ENCODE measurements at places on chromosomes 12 and 14. TPM values are rescaled to one million over a fixed set of nuclear protein-coding genes. Genes with fewer than 3 reads are reported as not detected.

DNA sequence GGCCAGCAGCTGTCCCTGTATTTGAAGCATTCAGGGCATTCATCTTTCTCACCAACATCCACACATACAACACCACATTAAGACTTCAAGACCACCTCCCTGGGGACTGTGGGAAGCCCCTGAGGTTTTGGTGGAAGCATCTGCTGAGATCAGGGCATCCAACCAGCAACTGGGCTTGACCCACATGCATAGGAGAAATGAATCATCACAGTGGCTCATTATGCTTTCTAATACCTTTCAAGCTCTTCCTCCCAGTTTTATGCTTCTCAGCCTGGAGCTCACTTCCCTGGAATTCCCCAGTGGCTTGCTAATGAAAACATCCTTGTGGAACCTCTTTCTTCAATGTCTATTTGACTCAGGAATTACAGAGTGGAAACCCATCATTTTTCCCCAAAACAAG, 21.4 kb upstream of the CMKLR1 start:
- H3K27ac ChIP-seq, result no peak overlapping the region
- no peaks in the 10 kb centered on the region for H3K4me1 ChIP-seq
- H3K36me3 ChIP-seq, result no peaks in the 10 kb centered on the region
- no peak for DNase-seq

DNA sequence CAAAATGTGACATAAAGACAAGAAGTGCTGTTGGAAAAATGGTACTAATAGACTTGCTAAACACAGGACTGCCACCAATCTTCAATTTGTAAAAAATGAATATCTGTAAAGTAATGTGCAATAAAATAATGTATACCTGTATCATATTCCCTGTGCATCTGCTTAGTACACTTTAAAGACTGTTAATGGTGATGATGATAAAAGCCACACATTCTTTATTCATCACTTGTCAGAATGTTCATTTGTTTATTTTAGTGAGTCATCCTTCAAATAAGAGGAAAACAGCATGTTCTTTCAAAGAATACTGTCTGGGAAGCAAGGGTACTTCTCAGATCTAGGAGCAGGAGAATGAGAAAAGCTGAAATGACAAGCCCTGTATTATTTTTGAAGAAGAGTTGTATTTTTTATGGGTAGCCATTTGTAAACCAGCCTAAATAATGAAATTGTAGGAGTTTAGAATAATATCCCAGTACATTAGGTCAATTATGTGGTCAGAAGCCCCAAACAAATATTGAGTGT, 78.3 kb upstream of the PSMA6 start:
- no peak overlapping the region for H3K4me3 ChIP-seq
- no peak for DNase-seq
- H3K4me1 ChIP-seq, result peaks cover 4% of the 10 kb centered on the region
- no peaks in the 10 kb centered on the region for H3K36me3 ChIP-seq
- H3K27me3 ChIP-seq, result no peaks in the 10 kb centered on the region

DNA sequence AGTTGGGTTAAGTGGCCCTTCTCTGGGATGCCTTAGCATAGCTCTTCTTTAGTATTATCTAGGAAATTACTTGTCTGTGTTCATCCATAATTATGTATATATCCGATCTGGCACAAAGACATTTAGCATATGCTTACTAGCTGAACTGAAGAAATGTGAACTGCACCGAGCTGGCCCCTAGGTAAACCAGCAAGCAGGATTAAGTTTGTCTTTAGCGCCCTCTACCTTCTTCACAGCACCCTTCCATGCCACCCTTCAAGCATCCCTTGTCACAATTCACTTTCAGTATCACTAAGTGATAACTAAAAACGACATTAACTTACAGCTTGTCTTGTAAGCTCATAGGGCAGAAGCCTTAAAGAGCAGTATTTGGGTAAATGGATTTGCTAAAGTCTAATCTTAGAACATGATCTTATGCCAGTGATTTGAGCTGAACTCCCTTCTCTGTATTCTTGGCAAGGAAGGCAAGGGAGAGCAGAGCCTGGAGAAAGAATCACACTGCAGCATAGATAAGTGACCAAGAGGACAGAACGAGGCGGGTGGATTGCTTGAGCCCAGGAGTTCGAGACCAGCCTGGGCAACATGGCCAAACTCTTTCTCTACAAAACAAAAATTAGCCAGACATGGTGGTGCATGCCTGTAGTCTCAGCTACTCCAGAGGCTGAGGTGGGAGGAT, 2.6 kb upstream of the HAL start:
- H3K36me3 ChIP-seq, result peaks cover 10% of the 10 kb centered on the region
- no peak overlapping the region for H3K27ac ChIP-seq
- peak; percentile 51 for DNase-seq
- no peaks in the 10 kb centered on the region for H3K27me3 ChIP-seq

DNA sequence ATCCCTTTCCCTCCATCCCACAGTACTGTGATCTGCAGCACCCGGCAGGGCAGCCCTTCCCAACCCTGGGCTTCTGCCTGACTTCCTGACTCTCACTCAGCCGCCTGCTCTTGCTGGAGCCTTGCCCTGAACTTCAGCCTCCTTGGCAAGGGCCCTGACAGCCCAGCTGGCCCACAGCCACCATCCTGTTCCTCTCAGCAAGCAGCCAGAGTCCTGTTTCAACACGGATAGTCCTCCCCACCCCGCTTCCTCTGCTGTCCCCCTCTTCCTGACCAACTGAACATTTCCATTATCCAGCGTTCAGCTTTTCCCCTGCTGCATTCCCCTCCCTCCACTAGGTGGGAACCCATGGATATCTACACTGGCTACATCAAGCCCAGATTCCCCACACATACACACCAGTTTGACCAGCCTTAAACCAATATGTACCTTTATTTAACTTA, 74.0 kb upstream of the MDM1 start:
- H3K27me3 ChIP-seq, result no peaks in the 10 kb centered on the region
- peaks cover 13% of the 10 kb centered on the region for H3K4me1 ChIP-seq
- H3K36me3 ChIP-seq, result no peaks in the 10 kb centered on the region
- no peak overlapping the region for H3K4me3 ChIP-seq
- no peak overlapping the region for H3K27ac ChIP-seq
- no peak for DNase-seq

GRCh38 chr12:31249356-31249755, 76.6 kb downstream of the SINHCAF start:
- H3K27me3 ChIP-seq, result no peaks in the 10 kb centered on the region
- no peaks in the 10 kb centered on the region for H3K4me1 ChIP-seq
- no peak overlapping the region for H3K4me3 ChIP-seq
- no peaks in the 10 kb centered on the region for H3K36me3 ChIP-seq
- no peak for DNase-seq

- no peak overlapping the region for H3K4me3 ChIP-seq
- DNase-seq, result peak; percentile 0
- no peaks in the 10 kb centered on the region for H3K27me3 ChIP-seq
- H3K4me1 ChIP-seq, result peaks cover 2% of the 10 kb centered on the region
- no peaks in the 10 kb centered on the region for H3K36me3 ChIP-seq
Observed at GRCh38 chr14:23831596-23831995, 122.0 kb upstream of the DHRS4 start.

DNA sequence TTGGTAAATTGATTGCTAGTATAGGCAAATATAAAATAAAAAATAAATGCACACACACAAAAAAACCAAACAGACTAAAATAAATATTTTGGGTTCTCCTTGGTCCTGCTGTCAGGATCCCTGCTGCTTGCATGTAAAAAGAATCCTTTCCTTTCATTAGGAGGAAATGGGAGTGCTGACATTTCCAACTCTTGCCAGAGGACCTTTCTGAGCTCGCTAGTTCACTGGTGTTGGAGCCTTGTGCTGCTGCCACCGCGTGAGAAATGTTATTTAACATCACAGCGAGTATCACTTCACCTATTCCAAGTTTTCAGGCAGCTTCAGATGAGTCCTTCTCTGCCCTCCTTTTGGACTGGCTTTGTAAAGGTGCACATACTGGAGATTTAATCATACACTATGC, 358.9 kb downstream of the NPAS3 start:
- no peak for DNase-seq
- no peaks in the 10 kb centered on the region for H3K4me1 ChIP-seq
- H3K4me3 ChIP-seq, result no peak overlapping the region
- H3K27ac ChIP-seq, result no peak overlapping the region
- no peaks in the 10 kb centered on the region for H3K27me3 ChIP-seq
- H3K36me3 ChIP-seq, result no peaks in the 10 kb centered on the region

DNA sequence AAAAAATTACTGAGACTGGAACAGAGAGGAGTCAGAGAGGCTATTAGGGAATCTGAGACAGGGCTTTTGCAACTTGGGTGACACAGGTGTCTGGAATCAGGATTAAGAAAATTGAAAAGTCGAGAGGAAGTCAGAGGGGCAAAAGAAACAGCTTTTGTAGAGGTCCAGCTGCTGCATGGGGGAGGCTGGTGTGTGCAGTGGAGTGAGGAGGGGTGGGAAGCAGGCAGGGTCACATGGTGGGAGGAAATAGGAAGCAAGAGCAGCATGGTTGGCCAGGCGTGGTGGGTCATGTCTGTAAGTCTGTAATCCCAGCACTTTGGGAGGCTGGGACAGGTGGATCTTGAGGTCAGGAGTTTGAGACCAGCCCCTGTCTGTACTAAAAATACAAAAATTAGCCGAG, 69.7 kb upstream of the VRK1 start:
- no peaks in the 10 kb centered on the region for H3K4me1 ChIP-seq
- no peak overlapping the region for H3K27ac ChIP-seq
- H3K36me3 ChIP-seq, result no peaks in the 10 kb centered on the region
- no peak overlapping the region for H3K4me3 ChIP-seq

- peaks cover 15% of the 10 kb centered on the region for H3K4me1 ChIP-seq
- H3K27me3 ChIP-seq, result no peaks in the 10 kb centered on the region
- H3K4me3 ChIP-seq, result no peak overlapping the region
- no peak overlapping the region for H3K27ac ChIP-seq
- no peaks in the 10 kb centered on the region for H3K36me3 ChIP-seq
Observed at GRCh38 chr12:96141216-96141912, 52.8 kb upstream of the ELK3 start.

DNA sequence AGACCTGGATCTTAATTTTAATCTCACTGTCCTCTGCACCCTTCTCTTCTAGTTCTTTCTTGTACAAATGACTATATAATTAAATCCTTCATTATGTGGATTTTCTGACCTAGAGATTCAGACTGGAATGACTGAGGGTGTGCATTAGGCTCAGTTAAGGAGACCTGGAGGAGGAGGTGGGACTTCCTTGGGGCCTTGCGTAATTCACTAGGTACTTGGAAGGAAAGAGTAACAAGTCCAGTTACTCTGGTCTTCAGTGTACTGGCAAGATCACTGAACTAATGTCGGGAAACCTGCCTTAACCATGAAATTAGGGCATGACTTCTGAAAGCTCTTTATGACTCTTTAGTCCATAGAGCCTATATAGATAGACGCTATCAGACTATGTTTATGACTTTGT, 441.4 kb downstream of the EGLN3 start:
- DNase-seq, result no peak
- no peaks in the 10 kb centered on the region for H3K4me1 ChIP-seq
- no peaks in the 10 kb centered on the region for H3K36me3 ChIP-seq
- no peak overlapping the region for H3K27ac ChIP-seq
- H3K4me3 ChIP-seq, result no peak overlapping the region

- H3K4me1 ChIP-seq, result no peaks in the 10 kb centered on the region
- H3K27ac ChIP-seq, result no peak overlapping the region
- H3K36me3 ChIP-seq, result no peaks in the 10 kb centered on the region
- H3K27me3 ChIP-seq, result no peaks in the 10 kb centered on the region
Observed at GRCh38 chr12:70883855-70884254, 36.7 kb downstream of the PTPRR start.

DNA sequence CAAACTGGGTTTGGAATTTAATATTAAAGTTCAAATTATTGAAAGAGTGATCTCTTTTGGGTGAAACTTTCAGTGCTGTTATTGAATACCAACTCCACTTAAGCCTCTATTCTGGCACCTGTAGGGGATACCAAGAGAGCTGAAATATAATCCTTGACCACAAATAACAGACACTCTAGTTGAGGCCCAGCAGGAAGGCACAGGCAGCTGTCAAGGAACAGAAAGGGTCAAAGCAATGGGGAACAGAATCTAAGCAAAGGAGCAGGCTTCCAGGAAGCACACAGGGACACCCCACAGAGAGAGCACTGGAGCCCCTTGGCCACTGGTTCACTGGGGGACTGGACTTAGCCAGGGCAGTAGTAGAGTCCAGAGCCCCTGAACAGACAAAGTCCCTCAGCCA, 120.9 kb upstream of the SFSWAP start:
- no peaks in the 10 kb centered on the region for H3K36me3 ChIP-seq
- no peak overlapping the region for H3K27ac ChIP-seq
- H3K4me1 ChIP-seq, result no peaks in the 10 kb centered on the region
- no peak for DNase-seq
- H3K27me3 ChIP-seq, result no peaks in the 10 kb centered on the region

GRCh38 chr12:100120355-100120754, 22.3 kb downstream of the BLTP3B start:
- H3K27me3 ChIP-seq, result no peaks in the 10 kb centered on the region
- no peak overlapping the region for H3K27ac ChIP-seq
- H3K36me3 ChIP-seq, result no peaks in the 10 kb centered on the region

GRCh38 chr14:67442139-67442906, 30.4 kb upstream of the PLEK2 start:
- no peaks in the 10 kb centered on the region for H3K27me3 ChIP-seq
- no peak overlapping the region for H3K4me3 ChIP-seq
- H3K27ac ChIP-seq, result no peak overlapping the region
- no peaks in the 10 kb centered on the region for H3K36me3 ChIP-seq
- DNase-seq, result no peak

DNA sequence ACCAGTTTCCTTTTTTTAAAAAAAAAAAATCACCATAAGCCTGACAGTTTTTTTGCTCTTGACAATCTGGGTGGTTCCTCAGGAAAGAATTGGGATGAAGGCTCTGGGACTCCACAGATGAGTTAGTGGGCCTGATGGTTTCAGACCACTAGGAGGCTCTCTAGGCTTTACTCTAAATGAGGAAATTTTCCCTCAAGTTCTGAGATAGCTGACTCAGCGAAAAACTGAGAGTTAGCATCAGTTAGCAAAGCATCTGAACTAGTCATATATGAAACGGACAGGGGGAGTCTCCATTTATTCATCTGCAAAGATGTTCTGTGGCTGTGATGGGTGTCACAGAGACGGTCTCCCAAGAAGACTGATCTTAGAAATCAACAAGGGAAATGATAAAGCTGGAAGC, 314.3 kb upstream of the OR4E1 start:
- no peak overlapping the region for H3K4me3 ChIP-seq
- no peaks in the 10 kb centered on the region for H3K27me3 ChIP-seq
- peaks cover 18% of the 10 kb centered on the region for H3K4me1 ChIP-seq
- no peak overlapping the region for H3K27ac ChIP-seq
- H3K36me3 ChIP-seq, result no peaks in the 10 kb centered on the region

DNA sequence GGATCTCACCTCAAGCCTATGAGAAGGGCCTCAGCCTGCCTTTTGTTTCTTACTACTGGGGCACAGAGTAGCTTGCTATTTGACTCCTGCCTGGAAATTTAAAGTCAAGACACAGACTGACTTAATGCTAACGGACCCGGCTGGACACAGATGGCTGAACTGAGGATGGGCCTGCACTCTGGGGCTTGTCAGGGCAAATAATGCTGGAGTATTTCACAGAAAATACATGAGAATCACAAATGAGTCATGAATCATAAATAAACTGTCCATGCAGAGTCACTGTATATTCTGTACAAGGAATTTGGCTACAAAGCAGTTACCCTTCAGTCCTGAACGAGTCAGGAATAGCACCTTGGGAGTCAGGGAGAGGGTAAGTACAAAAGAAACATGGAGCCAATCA, 683.2 kb upstream of the FOXG1 start:
- H3K4me1 ChIP-seq, result no peaks in the 10 kb centered on the region
- no peak overlapping the region for H3K4me3 ChIP-seq
- H3K27ac ChIP-seq, result no peak overlapping the region
- no peaks in the 10 kb centered on the region for H3K36me3 ChIP-seq
- no peak for DNase-seq

Gene EPYC
- 0.14 TPM for total RNA-seq

Gene MSI1
- total RNA-seq, result 0.05 TPM

Gene TBC1D30
- 0.42 TPM for total RNA-seq

Gene WNT1
- total RNA-seq, result not detected

Gene RIMBP2
- total RNA-seq, result 0.47 TPM

Gene PLEKHD1
- 0.09 TPM for total RNA-seq

Gene C12orf54
- 0.19 TPM for total RNA-seq

Gene GPD1
- total RNA-seq, result 0.38 TPM

Data from thymus (tissue), 14 donors.